Fibroblast of villous mesenchyme (primary cell): ENCODE measurements at places on chromosomes 6 and 20.

DNA sequence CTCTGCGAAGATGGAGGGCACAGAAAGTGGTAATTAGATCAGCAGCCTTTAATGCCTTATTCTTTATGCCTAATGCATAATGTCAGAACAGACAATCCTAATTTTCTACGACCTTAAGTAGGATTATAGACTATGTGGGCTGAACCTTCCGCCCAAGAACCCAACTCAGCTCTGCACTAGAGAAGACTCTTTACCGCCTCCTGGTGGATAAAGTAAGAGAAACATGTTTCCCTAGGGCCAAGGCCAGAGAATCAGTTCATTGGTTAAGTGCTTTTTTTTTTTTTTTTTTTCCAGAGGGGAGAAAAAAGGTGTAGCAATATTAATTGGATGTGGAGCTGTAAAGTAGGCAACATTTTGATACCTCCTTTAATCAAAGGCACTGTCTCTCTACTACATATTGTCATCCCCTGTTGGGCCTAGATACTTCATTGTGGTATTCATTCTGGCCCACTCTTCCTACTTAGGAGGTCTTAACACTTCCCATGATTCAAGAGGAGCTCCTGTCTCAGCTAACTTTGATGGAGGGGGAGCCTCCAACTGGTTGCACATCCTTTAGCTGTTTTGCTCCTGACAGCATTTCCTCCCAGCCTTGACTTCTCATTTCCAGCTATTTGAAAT lies 124.9 kb upstream of the NRN1 start:
- no peak for DNase-seq

DNA sequence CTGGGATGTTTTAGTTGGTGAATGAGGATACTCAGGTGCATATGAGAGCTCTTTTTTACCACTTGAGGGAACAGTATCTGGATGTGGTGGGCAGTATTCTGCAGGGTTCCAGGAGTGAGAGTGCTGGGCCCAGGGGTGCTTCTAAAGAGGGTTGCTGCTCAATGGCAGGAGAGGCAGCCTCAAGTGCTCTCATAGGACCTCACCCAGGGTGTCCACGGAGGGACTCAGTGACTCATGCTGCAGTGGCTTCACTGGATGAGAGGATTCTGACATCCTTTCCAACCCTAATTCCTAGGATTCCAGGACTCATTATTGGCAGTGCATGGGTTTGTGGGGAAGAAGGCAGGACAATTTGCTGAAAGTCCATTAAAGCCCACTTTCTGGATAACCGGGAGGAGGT lies 176.6 kb upstream of the FERMT1 start:
- DNase-seq = no peak

DNA sequence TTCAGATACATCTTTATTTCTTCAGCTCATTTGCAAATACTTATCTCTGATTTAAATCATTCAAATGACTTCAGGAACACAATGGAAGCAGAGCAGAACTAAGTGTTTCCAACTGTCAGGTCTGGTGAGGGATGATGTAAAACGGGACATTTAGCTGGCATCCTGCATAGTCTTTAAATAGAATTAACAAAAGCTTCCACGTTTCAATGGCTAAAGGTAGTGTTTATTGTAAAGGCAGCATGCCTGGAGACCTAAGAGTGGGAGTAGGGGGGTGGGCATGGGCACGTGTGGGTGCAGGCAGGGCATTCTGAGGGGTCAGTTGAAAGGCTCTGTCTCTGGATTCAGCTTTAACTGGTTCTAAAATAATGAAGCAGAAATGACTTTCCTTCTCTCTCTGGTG lies 174.9 kb downstream of the PLCB1 start:
- no peak for DNase-seq

- DNase-seq = no peak
Observed at GRCh38 chr6:97218912-97219311, 64.1 kb downstream of the MMS22L start.

DNA sequence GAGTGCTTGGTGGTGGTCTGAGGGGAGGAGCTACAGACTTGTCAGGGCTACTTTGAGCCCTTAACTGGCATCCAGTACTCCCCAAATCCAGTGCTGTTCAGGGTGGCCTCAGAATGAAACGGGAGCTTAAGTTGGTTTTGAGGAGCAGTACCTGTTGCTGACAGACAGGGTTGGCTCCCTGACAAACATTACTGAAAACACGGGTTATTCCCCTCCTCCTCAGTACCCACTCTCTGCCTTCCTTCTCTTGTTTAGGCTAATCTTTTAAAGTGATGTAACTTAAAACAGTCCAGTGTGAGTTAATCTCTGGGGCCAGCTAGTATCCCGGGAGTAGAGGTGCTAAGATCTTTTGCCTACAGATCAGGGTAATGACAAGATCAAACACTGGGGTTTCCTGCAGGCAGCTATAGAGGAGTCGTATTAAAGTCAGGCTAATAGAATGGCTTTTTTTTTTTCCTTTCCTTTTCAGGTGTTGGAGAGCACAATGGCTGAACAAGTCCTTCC lies 3.7 kb downstream of the TNFAIP3 start:
- no peak for DNase-seq

DNA sequence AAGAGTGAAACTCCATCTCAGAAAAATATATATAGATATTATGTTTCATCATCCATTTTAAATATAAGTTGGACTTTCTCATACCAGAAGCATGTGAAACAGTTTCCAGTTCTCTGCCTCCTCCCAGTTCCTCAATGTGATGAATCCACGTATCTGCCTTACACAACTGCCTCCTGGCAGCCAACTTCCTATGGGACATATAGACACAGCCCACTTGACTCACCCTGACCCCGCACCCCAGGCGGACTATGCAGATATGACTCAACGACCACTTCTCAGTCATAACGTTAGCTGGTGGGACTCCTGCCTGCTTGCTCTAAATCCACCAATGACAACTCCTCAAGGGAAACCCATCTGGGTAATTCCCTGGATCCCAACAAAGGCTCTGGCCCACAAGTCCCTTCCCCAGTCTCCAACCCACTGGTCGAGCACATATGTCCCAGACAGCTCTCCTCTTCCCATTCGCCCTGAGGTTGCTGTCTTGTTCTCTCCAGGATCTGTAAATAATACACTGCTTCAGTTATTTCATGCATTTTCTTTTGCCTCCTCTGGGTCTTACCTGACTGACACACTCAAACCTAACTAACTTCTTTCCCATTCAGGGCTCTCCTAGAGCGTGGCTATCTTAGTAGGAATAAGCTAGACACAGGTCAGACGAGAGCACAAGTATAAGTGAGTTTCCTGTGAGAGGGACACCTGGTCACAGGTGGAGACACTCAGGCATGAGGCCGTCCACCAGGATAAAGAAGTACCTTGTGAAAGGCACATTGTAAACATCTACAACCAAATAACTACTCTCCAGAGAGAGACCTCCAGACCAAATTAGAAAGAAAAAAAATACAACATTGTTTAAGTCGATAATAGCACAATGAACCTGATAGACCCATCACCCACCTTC lies 548.5 kb downstream of the CD83 start:
- DNase-seq = peak; percentile 91

- peak; percentile 66 for DNase-seq
Observed at GRCh38 chr6:13664703-13665352, 46.8 kb downstream of the RANBP9 start.

DNA sequence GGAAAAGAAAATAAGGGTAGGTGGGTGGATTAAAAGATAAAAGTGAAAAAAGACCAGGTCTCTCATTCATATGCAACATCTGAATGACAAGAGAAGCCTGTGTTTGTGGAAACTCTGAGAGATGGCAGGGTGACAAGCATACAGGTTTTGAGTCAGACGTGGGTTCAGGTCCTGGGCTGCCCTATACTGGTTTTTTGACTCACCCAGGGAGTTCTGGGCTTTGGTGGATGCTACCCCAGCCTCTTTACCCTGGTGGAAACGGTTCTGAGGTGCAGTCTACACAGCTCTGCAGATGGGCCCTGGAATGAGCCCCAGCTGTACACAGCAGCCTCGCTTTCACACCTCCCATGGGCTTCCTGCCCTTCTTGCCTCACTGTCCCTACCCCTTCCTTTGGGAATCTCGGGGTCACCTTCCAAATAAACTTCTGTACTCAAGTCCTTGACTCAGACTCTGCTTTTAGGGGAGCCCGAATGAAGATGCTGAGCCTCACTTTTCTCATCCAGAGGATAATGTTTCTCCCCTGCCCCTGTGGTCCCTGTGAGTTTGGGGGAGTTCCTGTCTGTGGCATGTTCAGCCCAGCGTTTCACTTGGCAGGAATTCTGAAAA lies 77.7 kb upstream of the CLDN20 start:
- DNase-seq = no peak

DNA sequence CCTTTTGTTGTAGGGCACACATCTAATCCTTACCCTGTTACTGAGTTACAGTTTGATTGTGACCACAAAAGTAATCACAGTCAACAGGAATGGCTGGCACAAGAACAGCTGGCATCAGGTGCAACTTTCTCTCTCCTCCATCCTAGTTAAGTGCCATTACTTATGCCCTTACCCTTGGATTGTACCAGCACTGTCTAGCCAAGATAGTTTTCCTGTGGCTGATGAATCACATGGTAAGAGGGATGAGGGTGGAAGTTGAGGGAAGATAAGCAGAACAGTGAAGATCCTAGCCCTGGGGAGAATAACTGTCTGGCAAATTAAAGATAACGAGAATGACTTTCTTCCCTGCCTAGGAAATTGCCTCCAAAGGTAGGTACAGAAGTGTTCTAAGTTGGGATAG lies 42.0 kb downstream of the RNF217 start:
- peak; percentile 36 for DNase-seq

DNA sequence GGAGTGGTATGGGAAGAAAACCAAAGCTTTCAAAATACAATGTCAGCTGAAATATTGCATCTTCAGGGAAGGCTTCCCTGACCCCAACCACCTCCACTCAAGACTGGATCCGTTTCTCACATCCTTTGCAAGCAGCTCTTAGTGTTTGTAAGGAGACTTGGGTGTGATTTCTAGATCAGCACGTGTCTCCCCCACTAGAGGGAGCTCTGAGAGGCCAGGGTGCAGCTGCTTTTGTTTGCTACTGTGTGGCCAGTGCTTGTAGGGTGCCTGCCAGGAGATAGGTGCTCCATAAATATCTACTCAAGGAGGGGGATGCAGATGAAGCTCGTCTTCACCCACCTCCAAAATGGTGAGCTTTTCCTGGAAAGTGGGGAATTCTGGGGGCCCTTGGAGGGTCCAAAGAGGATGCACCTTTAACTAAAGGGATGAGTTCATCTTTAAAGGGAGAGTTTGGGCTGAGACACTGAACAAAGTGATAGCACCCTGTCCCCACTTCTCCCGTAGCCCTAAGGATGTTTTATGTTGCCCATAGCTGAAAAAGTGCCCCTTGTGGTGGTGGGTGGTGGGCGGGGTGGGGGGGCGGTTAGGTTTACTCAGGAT lies 52.6 kb upstream of the MAFB start:
- DNase-seq = peak; percentile 54

DNA sequence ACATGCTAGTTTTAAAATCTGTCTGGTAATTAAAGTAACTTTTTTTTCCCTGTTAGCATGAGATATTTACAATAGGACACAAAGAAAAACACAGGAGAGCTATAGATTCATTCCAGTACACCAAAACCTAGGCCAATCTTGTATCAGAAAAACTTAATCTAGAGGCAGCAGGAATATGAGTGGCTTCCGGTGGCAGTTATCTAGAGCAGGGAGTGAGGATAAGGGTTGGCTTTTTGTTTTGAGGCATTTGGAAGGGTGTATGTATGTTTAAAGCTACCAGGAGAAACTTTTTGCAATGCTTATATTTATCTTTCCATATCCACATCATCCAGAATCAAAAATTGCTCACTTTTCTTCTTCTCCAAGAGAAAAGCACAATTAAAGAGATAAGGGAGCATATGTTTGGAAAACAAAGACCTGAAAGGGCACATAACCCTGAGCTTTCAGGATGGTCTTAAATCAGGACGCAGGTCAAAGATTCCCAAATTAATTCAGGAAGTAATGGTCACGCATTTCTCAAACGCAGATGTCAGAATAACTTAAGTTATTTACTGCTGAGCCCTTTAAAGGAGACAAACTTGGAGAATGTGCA lies 13.1 kb downstream of the TFAP2A start:
- no peak for DNase-seq

DNA sequence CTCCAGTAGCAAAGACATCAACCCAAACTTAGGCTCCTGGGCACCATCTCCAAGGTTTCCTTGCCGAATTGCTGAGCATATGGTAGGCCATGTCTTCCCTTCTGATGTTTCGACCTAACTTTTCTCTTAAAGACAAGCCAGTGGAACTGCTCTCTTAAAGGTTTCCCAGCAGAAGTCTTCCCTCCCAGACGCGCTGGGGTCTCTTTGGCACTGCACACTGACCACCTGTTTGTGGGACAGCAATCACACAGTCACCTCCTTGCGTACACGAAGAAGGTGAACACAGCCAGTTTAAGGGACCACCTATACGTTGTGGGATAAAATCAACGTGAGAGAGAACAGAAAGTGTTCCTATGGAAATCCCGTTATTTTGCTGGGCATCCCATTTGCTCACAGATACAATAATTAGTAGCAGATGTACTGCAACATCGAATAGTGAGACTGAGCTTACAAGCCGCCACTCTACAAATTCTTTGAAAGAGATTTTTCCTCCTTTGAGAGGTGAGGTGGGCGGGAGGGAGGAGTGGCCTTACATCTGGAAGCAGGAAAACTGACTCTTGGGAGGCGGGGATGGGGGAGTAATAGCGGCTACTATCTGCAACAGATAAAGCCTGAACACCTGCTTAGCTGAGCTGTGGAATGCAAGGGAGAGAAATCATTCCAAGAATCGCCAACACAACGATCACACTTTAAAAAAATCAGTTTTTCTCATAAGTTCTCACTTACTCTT lies 9.9 kb downstream of the GRIK2 start:
- no peak for DNase-seq

DNA sequence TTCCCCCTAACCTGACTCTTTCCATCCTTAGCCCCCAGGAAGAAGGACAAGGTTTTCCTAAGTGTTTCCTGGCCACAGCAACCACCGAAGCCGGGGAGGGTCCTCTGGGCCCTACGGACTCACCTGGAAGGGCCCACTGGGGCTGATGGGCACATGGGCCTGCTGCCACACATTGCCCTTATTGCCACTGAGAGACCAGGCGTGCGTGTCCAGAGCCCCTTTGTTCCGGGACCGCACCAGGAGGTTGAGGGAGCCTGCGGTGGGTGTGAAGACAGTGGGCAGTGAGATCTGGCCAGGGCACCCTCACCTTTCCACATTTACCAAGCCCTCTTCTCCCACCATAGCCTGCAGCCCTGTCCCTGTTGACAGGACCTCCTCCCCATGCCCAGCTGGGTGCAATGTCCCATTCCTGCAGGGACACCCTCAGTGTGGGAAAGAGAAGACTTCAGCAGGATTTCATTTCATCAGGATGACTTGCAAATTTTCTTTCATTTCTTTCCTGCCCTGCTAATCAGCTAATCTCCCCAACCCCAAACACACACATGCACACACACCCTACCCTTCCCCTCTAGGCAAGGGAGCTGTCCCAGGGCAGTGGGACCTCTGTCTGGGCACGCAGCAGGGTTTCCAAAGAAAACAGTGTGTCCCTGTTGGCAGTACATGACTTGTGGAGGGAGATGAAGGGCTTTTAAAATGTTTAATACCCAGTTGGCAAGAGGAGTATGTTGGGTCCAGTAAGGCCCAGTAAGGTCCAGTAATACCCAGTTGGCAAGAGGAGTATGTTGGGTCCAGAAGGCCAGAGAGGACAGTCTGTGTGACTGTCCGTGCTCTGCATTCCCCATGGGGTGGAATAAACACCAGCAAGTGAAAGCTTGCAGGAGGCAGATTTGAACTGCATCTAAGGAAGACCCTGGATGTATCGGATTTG lies 59.0 kb downstream of the MDGA1 start:
- peak; percentile 50 for DNase-seq

- DNase-seq = no peak
Observed at GRCh38 chr20:62834967-62835730, 18.3 kb downstream of the COL9A3 start.

- DNase-seq = no peak
Observed at GRCh38 chr6:62479697-62480220, 193.7 kb upstream of the KHDRBS2 start.

- peak; percentile 63 for DNase-seq
Observed at GRCh38 chr6:47247227-47247797, 62.4 kb downstream of the TNFRSF21 start.
